ENCODE measurements at places on chromosomes 6 and 20.
A peak's percentile ranks its signal among the peaks of the same experiment; 100 is the strongest.

GRCh38 chr6:35719830-35720733, 16.8 kb upstream of the ARMC12 start:
- DNase-seq: no peak

DNA sequence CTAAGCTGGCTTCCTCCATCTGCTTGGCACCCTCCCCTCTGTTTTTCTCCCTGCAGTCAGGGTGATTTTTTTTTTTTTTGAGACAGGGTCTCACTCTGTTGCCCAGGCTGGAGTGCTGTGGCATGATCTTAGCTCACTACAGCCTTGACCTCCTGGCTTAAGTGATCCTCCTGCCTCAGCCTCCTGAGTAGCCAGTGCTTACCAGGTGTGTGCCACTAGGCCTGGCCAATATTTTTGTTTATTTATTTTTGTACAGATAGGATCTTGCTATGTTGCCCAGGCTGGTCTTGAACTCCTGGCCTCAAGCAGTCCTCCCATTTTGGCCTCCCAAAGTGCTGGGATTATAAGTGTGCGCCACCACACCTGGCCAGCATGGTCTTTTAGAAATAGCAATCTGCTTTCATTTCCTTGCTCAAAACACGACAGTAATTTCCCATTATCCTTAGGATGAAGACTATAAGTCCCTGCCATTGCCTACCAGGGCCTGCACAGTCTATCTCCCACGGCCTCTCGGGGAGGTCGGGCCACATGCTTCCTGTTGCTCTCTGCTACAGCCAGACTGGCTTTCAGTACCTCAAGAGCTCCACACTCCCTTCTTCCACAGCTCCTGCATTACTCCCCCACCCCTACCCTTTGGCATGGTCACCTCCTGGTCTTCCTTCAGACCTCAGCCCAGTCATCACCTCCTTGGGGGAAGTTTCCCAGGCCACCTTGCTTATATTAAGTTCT, 11.1 kb upstream of the CD164 start:
- DNase-seq: no peak

DNA sequence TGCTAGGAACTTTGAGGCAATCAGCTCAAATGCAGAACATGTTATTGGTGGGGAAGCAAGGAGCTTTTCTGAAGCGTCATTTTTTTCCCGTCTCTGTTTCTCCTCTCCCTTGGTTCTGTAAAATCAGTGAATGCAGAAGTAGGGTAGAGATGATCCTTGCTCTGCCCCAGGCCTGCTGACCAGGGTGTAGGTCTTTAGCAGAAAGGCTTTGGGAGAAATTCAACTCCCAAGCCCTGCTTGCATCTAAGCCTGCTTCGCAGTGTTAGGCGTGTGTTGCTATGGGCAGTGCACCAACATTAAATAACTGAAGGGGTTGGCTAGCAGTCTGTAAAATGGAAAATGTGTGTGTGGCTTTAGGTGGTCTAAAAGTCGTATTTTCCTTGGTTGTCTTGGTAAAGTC, 45.9 kb downstream of the SASH1 start:
- no peak for DNase-seq

DNA sequence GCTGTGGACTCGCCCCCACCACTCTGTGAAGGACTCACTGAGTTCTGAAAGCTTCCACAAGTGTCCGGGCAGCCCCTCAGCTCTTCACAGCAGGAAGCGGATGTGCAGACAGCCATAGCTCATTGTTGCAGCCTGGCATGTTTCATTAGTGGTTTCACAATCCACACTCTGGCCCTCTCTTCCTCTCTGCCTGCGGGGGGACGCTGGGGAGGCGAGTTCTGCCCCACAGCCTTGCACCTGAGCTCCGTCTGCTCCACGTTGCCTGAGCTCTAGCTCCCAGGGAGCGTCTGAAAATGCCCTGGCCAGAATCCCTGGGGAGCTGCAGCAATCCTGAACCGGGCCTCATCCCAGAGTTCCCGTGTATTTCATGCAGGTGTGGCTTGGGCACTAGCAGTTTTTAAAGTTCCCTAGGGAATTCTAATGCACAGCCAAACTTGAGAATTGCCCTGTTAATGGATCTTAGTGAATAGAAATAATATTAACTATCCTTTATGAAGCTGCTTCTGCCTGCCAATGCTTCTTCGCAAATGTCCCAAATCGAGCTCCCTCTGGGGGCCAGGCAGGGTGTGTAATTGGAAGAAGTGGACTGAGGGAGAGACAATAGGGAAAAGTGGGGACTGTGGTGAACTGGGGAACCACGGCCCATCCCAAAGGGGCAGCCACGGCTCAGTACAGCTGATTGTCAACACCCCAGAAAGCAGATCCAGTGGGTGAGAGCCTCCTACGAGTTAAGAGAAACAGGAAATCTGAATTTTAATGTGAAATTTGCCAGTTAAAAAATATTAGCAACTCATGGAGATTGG, 51.5 kb downstream of the CTCFL start:
- DNase-seq: no peak

DNA sequence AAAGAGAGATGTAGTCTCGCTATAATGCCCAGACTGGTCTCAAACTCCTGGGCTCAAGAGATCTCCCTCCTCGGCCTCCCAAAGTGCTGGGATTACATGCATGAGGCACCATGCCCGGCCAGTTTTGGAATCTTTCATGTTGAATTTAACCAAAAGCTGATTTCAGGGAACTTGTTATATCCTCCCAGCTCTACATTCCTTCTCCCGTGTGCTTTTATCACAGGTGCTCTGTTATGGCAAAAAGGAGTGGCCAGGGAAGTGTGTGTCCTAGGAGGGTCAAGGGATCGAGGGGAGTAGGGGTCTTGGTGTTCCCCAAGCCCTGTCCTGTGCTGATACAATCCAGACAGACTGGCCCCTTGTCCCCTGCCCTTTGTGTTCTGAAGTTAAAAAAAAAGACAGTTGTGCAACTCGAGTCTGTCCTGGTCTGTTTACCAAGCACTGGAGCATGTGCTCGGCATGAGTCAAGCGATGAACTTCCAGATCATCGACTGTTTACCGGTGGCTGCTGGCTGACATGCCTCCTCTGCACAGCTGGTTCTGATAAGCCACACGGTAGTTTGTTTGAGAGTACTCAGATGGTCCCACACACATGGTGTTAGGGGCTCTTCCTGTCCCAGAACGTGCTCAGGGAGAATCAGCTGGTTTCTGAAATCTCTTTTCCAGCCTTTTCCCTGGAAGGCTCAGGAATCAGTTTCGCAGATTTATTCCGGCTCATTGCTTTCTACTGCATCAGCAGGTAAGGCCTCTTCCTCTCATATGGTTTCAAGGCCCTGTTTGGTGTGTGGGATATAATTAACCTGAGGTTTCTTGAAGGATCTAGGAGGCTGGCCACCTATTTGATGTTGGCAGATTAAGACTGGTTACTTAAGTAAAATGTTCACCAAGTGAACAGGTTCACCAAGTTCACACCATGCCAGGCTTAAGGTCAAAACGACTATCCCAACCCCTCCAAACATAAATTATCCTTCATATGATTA, 52.6 kb upstream of the NAA20 start:
- DNase-seq: no peak

GRCh38 chr6:71489736-71490135, 201.1 kb downstream of the OGFRL1 start:
- DNase-seq: no peak

- no peak for DNase-seq
Observed at GRCh38 chr6:112575309-112575834, 228.2 kb downstream of the RFPL4B start.

GRCh38 chr6:149963462-149964307, at the start of gene ULBP1:
Gene ULBP1 (plus strand): TSS chr6:149963943. CDS start chr6:149964050, 107 bp downstream.
- DNase-seq: peak; percentile 66

GRCh38 chr6:111572216-111572706, 33.4 kb downstream of the TRAF3IP2 start:
- no peak for DNase-seq

GRCh38 chr6:25010902-25011625, 75.3 kb upstream of the RIPOR2 start:
- DNase-seq: no peak

DNA sequence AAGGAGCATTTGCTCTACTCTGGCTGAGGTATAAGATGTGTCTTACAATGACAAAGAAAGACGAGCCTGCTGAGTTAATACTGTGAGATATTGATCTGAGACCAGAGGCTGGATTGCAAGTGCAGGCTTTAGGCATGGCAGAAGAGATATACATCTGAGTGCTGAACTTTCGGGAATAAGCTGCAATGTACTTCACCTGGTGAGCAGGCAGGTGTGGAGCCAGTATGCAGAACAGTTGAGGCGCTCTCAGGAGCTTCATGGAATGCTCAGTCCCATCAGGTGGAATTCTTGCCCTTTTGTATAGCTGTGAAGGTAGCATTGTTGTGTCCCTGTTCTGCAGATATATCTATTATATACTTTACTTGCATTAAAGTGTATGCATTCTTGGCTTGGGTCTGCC, 179.3 kb upstream of the RIMS1 start:
- DNase-seq: no peak

- DNase-seq: no peak
Observed at GRCh38 chr6:93177918-93178317, 241.4 kb downstream of the EPHA7 start.

- DNase-seq: no peak
Observed at GRCh38 chr20:15756754-15757115, 816.5 kb downstream of the KIF16B start.

GRCh38 chr6:15751721-15752350, 89.0 kb upstream of the DTNBP1 start:
- no peak for DNase-seq

- peak; percentile 7 for DNase-seq
Observed at GRCh38 chr20:3000852-3001523, 42.4 kb upstream of the GNRH2 start.

- DNase-seq: no peak
Observed at GRCh38 chr6:134345789-134346188, 27.9 kb upstream of the SGK1 start.

- peak; percentile 45 for DNase-seq
Observed at GRCh38 chr20:50464026-50464724, 46.0 kb upstream of the PTPN1 start.

DNA sequence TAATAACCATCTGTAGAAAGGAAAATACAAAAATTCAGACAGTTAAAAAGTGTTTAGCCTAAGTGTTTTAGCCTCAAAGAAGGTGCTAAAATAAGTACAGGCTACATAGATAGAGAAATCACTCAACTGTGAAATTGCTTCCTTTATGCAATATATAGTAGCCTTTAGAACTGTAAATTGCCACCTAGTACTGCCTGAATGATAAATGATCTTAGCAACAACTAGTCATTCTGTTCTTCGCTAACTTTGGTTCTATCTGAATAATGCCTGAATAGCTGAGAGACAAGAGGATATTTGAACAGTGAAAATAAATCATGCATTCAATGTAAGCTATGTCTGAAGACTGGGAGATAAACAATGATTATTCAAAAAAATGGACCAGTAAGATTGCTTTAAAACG, 603.3 kb upstream of the PTCHD4 start:
- no peak for DNase-seq

GRCh38 chr6:93398723-93399122, 20.6 kb downstream of the EPHA7 start:
- DNase-seq: no peak

DNA sequence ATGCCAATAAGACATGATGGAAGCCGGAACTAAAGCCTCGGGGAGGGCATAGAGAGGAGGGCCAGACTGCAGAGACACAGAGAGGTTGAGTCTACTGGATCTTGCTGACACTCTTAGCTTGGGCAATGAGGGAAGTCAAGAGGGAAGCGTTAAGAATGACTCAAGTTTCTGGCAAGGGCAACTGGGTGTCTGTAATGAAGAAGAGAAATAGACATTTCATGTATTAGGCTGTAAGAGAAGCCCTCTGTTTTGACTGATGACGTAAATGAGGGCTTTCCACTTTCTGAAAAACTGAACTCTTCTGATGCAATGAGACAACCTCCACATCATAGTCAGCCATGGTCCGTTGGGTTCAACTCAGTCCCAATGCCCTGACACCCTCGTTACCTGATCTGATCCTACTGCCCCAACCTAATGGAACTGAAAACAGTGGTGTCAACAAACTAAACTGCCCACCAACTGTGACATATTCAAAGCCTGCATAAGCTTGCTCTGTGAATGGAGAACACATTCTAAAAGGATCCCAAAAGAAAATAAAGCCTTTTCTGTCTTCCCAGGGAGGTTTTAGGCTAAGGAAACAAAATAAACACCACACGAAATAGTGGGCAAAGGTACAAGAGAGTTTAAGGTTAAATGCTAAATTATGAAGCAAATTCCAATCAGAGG, 45.8 kb upstream of the PNRC1 start:
- DNase-seq: no peak

GRCh38 chr6:52230685-52231084, 13.6 kb downstream of the IL17F start:
- no peak for DNase-seq

- no peak for DNase-seq
Observed at GRCh38 chr20:57175397-57176010, 90.9 kb downstream of the BMP7 start.

DNA sequence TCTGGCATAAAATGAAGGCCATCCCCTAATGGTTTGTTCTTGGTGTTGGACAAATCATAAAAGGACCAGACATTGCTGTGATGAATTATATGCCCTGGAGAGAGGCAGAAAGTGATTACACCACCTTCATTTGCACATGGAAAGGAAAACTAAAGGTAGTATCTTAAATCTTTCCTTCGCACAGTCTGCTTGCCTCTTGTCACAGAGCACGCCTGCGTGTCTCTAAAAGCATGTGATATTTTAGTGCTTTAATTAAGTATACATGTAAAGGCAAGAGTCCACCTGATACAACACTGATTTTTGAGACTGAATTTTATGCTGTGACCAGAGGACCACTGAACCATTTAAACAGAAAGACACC, 28.8 kb upstream of the PLAGL1 start:
- no peak for DNase-seq

GRCh38 chr6:48184648-48185047, 73.7 kb upstream of the PTCHD4 start:
- DNase-seq: no peak

GRCh38 chr6:96237638-96238347, 222.0 kb downstream of the FUT9 start:
- DNase-seq: no peak

GRCh38 chr20:57938158-57939108, 228.6 kb upstream of the PMEPA1 start:
- no peak for DNase-seq

- no peak for DNase-seq
Observed at GRCh38 chr6:39199976-39200375, 29.3 kb downstream of the KCNK5 start.

- DNase-seq: no peak
Observed at GRCh38 chr6:163367497-163368183, 46.9 kb upstream of the QKI start.

All from central memory CD4-positive, alpha-beta T cell (primary cell).